ENCODE measurements at places on chromosomes 12 and 14.

GRCh38 chr12:5872745-5873144 is 72.3 kb downstream of the ANO2 start:
- no peak for DNase-seq

GRCh38 chr14:28784096-28785048 is 17.8 kb downstream of the FOXG1 start:
- DNase-seq, result no peak

- no peak for DNase-seq
These were observed 155.5 kb downstream of the PTPRO start for GRCh38 chr12:15477761-15478160.

DNA sequence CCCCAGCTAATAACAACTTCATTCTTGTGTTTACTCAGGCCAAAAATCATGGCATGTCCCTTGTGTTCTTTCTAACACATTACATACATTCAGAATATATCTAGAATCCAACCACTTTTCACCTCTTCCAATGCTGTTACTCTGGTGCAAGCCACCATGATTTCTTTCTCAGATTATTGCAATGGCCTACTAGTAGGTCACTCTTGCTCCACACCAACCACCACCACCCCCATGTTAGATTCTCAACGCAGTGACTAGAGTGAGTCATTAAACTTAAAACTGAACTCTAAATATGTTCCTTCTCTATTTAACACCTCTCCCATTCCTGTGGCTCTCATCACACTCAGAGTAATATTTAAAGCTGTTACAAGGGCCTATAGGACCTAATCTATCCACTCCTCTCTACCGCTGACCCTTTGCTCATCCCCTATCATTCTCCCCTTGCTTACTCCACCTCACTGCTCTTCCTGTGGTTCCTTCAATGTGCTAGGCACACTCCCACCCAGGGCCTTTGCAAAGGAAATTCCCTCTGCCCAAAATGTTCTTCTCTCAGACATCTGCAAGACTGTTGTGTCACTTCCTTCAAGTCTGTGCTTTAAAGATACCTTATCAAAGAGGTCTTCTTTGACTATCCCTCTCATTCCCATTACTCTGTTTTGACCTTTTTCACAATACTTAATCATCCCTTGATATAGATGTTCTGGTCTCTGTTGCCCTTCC is 6.6 kb downstream of the RTN1 start:
- DNase-seq, result no peak

- DNase-seq, result no peak
These were observed 5.6 kb downstream of the AGAP2 start for GRCh38 chr12:57732726-57733593.

- DNase-seq, result peak; percentile 78
These were observed 21.0 kb upstream of the RIC8B start for GRCh38 chr12:106753526-106753925.

- DNase-seq, result no peak
These were observed 52.1 kb downstream of the AVPR1A start for GRCh38 chr12:63098851-63099250.

- no peak for DNase-seq
These were observed 742.5 kb upstream of the MDGA2 start for GRCh38 chr14:48417715-48418500.

- DNase-seq, result no peak
These were observed 118.3 kb downstream of the CCER1 start for GRCh38 chr12:90836689-90837088.

DNA sequence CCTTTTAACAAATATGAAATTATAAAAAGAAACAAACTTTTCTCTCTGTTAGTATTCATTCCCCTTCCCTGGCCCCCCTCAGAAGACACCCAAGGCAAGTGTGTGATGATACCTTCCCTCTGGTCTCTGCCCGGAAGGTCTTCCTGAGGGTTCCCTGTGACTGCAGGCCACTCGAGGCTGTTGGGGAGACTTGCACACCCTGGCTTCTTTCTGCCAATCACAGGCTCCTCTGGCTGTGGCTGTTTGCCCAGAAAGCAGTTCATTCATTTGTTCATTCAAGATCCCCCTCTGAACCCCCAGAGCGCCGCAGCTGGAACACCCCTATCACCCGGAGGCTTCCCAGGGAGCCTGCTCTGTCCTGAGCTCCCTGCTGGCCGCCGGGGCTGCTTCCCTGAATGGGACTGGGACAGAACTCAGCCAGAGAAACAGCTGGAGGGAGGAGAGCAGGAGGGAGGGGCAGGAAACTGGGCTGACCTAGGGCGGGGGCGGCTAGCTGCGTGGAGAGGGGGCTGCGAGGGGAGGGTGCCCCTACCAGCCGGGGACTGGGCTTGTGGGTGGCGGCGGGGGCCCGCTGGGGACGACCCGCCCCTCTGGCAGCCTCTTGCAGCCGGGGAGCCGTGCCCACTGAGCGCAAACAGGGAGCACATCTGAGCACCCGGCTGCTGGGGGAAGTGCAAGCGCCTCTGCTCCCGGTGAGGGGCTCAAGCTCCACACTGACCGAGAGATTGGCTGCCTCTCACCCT is at the start of gene CMKLR1:
CMKLR1 (minus strand) TSS at position 397 of the 743 bp plus-strand sequence. CDS start 45,720 bp downstream, outside the sequence.
- DNase-seq, result no peak

GRCh38 chr14:70856851-70857495 is 47.7 kb upstream of the MAP3K9 start:
- DNase-seq, result no peak

DNA sequence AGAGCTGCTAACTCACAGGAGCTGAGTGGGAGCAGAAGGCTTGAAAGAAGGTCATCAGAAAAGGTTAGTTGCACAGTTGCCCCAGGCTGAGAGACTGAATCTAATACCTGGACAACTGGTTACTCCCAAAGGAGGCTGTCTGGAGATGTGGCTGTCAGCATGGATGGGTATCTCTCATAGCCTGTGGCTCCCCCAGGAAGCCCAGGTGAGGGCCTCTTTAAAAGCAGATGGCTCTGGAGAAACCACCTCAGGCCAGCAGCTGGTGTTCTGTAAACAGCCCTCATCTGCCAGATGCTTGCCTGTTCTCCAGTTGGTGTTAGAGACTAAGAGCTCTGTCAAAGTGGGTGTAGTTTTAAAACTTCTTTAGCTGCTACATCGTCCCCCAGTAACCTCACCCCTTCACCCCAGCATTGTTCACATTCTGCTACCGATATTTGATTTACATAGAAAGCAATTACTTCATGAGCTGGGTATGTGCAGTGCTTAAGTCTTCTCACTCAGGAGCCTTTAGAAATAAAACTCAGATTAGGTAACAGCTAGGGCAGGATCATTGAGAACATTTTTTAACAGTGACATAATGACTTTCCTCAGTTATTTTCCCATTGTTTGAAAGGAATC is 25.8 kb downstream of the DACT1 start:
- DNase-seq, result no peak

- DNase-seq, result no peak
These were observed 49.6 kb downstream of the NT5DC3 start for GRCh38 chr12:103791350-103791920.

GRCh38 chr14:25803386-25804018 is 753.6 kb upstream of the STXBP6 start:
- no peak for DNase-seq

DNA sequence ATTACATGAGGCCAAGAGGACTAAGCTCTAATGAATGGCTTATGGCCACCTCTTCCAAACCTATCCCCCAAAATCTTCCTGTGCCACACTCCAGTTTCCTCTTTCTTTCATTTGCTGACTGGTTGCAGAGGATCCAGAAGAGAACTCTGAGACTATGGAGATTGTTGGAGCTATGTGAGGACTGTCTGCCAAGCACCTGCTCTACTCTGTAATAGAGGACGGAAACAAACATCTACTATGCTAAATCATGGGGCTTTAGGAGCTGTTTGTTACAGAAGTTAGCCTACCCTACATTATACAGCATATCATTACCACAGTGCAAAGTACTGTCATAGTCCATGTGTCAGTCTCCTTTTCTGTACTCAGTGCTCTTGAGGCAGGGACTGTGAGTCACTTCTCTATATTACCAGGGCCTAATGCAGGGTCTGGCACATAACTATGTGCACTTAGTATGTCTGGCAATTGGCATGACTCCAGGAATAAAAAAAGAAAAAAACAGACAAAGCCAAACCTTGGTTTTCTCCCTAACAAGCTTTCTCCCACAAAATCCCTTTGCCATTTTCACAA is 95.1 kb downstream of the RPAP3 start:
- no peak for DNase-seq

DNA sequence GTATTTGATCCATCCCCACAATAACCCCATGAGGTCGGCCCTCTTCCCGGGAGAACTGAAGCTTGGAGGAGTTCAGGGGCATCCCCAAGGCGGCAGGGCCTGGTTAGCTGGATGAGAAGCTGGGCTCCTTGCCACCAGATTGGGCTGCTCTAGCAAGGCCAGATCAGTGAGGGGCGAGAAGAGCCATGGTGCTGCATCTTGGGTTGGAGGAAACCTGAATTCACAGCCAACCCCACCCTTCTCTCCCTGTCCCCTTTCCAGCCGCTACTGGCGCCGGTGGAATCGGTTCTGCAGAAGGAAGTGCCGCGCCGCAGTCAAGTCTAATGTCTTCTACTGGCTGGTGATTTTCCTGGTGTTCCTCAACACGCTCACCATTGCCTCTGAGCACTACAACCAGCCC is 228.6 kb upstream of the FKBP4 start:
- DNase-seq, result no peak

GRCh38 chr14:84028080-84028604 is 1501.8 kb upstream of the FLRT2 start:
- no peak for DNase-seq

- no peak for DNase-seq
These were observed 184.0 kb upstream of the RGS6 start for GRCh38 chr14:71748196-71748595.

GRCh38 chr12:118175823-118176447 is 40.0 kb downstream of the PEBP1 start:
- DNase-seq, result no peak

DNA sequence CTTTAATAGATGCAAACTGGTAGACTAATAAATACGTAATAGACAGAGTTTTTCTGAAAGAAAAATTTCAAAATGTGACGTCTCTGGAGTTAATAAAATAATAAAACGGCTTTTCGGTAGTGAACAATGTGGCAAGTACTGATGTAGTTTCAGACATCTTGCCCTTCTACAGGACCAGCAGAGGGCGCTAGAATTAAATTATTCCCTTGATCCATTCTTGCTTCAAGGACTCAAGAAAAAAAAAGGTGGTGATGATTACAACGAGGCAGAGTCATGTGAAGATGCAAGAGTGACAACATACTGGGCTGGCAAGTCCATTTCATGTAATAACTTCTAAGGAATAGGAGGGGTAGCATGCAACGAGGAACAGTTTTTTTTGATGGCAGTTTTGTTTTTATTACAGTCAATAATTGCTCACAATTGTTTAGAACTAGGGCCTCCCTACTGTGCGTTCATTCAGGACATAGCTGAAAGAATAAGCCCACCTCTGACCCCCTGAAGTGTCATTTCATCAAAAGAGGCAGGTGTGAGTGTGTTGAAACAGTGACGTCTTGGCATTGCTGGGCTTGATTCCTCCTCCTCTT is 101.0 kb upstream of the GZMB start:
- DNase-seq, result no peak

GRCh38 chr12:93247313-93247991 is 130.3 kb upstream of the NUDT4 start:
- no peak for DNase-seq

- DNase-seq, result peak; percentile 88
These were observed 52.3 kb downstream of the NEUROD4 start for GRCh38 chr12:55072083-55072482.

DNA sequence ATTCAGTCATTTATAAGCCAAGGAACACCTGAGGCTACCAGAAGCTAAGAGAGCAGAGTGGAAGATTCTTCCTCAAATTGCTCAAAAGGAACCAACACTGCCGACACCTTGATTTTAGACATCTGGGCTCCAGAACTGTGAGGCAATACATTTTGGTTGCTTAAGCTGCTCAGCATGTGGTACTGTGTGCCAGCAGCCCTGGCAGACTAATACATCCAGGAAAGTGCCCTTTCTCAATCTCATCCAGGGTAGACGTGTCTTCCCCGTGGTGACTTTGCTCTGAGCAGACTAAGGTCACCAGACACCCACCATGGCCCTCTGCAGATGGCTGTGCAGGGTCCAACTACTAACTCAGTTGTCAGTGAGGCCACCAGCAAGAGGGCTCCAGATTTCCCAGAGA is 122.8 kb downstream of the VRK1 start:
- DNase-seq, result no peak

- DNase-seq, result no peak
These were observed 311.1 kb downstream of the TMEM121 start for GRCh38 chr14:105837349-105838063.

DNA sequence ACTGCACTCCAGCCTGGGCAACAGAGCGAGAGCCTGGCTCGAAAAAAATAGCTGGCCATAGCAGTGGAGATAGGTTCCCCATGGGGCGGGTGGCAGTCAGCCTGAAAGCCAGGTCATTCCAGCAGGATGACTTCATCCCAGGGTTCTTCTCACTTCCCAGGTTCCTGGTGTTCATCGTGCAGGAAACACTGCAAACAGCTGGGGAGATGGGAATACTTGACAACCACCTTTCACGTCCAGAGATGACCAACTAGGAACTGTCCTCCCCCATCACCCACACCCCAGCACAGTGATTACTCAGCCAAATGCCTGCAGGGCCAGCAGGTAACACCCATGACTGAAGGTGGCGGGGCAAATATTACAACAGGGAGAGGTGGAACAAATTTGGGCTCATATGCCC is 1.7 kb downstream of the VSIG10 start:
- no peak for DNase-seq

GRCh38 chr12:92973614-92974013 is 44.5 kb upstream of the EEA1 start:
- no peak for DNase-seq

GRCh38 chr12:112584266-112584722 is 165.5 kb downstream of the PTPN11 start:
- no peak for DNase-seq

DNA sequence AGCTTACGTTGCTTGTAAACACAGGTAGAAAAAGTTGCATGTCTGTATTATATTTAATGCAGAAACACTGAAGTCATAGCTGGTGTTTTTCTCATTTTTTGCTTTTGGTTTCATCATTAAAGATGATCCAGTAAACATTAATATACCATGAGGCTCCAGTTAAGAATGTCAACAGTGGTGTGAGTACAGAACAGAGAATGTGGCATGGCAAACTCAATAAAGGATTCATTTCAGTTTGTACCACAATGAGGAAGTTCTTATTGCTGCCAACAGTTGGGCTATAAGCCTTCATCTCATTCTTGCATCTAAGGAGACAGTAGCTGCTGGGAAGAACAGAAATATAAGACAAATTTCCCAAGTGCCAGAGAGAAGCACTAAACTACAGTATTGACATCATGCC is 72.1 kb upstream of the ST8SIA1 start:
- no peak for DNase-seq

GRCh38 chr12:1697271-1697670 is 6.4 kb downstream of the ADIPOR2 start:
- no peak for DNase-seq

Data from activated CD8-positive, alpha-beta memory T cell treated with anti-CD3 and anti-CD28 coated beads for 24 hours (primary cell).